ENCODE measurements at places on chromosomes 2 and 18.

DNA sequence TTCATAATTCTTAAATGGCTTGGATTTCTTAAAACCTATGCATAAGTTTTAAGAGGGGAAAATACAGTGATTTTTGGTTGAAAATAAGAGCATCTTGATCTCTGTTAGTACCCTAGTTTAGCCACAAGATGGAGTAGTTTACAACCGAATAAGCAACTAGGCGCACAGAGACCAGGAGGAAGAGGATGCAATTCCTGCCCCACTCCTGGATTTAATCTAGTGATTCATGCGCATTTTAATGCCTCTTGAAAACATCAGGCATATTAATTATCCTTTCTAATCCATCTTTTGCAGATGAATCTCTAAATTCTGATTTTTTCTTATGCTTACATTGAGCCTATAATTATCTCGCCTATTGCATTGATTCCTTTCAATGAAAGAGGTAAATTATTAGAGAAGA is 76.7 kb downstream of the MRPS9 start:
- no peak for DNase-seq

DNA sequence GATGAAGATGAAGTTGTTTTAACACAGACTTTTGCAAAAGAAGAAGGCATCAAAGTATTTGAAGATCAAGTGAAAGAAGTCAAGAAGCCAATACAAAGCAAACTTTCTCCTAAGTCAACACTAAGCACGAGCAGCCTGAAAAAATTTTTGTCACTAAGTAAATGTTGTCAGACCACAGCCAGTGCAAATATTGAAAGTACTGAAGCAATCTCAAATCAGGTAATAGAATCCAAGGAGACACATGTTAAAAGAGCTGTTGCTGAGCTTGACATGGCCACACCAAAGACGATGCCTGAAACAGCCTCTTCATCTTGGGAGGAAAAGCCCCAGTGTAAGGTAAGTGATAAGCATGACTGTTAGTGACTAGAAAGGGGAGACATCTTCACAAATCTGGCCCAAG is 75.1 kb downstream of the FSIP2 start:
- DNase-seq, result no peak

DNA sequence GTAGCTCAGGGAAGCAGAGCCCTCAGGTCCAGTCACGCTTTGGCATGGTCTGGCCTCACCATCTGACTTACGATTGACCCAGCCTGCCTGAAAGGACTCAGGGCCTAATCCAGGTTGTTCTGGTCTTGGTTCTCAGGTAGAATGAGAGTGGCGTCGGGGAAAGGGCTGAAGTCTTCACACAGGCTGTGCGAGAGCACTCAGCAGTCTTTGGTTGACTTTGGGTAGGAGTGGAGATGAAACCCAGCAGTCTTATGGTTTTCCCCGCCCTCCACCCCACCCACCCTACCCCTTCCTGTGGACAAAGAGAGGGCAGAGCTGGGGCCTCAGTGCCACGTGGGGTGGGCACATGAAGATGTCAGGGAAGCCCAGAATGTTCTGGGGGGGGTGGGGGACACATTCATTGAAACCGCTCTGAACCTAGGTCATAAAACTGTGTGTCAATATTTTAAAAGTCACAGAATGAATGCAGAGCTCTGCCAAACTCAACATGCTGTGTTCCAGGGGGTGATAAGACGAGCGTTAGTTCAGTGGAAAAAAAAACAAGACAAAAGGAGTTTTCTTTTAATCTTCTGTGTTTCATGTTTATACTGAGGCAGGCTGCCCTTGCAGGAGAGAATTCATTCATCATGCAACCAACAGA is 58.6 kb upstream of the ALPP start:
- no peak for DNase-seq

GRCh38 chr2:161426922-161427663 is 11.0 kb downstream of the TBR1 start:
- no peak for DNase-seq

DNA sequence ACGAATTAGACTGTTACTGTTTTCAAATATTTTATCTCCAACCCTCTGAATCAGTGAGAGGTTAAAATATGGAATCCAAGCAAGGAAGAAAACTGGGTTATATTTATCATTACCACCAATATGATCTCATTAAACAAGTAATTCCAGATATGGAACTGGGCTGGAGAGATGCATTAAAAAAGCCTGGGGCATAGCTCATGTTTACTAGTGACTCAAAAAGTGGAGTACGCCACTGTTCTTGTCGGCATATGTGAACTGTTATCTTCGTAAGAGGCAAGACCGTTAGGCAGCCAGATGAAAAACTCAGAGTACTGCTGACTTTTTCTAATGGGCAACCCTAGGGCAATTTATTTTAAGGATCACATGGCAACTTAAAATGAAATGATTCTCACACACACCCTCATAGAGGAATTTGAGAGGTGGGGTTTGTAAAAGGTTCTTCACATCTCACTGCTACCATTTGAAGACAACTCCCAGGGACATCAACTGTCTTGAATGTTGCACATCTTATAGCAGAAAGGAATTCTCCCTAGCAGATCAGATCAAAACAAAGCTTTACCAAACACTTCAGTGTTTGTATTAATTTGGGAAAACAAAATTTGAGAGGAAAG is 105.2 kb upstream of the TFCP2L1 start:
- no peak for DNase-seq

DNA sequence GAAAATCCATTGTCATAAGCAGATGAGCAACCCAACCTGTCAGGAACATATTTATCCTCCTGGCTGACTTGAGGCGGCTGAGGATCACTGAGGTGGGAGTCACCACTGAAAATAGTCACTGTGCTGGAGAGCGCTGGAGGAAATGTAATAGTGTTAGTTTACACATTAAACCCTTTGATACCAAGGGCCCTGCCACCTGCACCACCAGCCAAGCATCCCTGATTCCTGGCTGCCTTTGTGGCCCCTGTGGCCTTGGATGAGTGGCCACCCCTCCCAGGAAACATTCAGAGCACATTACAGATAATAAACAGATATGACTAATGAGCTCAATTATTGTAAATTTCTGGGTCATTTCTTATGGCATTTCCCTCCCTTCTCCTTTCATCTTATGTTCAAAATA is 105.9 kb downstream of the LYPD1 start:
- no peak for DNase-seq

DNA sequence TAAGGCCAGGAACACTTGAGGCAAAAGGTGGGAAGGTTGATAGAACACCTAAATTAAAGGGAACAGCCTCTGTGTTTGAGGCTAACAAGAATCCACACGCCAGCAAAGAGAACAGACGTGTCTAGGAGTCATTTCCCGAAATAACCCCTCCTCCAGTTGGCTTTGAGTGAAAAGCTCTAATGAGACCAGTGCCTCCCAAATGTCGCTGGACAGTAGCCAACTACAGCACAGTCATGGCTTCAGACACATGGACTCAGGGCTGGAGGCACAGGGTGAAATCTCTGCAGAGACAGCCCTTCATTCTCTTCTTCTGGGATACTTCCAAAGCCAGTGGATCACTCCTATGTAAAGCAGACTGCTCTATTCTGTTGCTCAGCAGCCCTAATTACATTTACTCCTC is 49.6 kb downstream of the SOWAHC start:
- peak; percentile 25 for DNase-seq

- no peak for DNase-seq
These were observed 440.8 kb upstream of the SALL3 start for GRCh38 chr18:78538669-78539440.

GRCh38 chr2:133193544-133194361 is 374.5 kb downstream of the NCKAP5 start:
- DNase-seq, result no peak

DNA sequence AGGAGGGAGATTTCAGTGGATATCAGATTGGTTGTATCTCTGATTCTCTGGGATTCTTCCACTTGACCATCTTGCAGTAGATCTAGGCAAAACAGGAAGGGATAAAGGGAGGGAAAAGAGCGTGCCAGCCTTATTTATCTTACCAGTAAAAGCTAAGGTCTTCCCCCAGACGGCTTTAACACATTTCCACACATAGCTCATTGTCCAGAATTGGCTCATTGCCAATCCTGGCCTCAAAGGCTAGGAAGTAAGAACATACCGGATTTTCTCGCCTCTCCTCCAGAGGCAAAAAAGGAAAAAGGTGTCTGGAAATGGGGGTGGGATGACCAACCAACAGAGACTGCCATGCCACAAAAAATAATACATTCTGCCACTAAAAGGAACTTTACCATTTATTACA is 411.6 kb upstream of the NRP2 start:
- no peak for DNase-seq

- DNase-seq, result no peak
These were observed 292.5 kb downstream of the MTX2 start for GRCh38 chr2:176561706-176562105.

DNA sequence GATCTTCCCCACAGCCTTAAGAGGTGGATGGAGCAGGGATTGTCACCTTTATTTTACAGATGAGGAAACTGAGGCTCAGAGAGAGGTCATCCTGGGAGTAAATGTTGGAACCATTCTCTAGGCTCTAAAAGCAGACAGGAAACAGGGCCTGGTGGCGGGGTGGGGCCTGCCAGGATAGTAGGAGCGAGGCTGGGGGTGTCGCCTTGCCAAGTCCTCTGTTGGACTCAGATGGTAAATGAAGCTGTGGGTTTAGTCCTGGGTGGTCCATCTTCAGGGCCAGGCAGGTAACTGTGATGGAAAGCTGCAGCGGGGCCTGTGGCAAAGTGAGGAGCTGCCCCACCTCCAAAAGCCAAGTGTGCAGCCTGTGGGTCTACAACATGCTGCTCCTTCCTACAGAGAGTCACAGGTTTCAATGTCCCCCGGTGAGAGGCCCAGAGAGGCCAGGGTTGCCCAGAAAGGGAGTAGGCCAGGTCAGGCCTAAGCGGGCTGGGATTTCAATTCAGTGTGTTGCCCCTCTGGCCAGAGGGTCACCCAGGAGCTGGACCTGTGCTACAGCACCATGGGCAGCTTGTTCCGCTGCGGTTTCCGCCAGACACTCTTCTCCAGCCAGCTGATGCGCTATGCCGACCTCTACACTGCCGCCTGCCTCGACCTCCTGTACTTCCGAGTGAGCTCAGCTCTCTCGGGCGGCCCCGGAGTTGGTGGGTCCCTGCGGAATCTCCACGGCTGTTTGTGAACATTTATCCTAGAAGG is 6.6 kb downstream of the NT5DC4 start:
- DNase-seq, result no peak

- DNase-seq, result no peak
These were observed 19.1 kb downstream of the FHL2 start for GRCh38 chr2:105379741-105380186.

- no peak for DNase-seq
These were observed 183.4 kb downstream of the NEDD4L start for GRCh38 chr18:58227361-58227930.

- DNase-seq, result no peak
These were observed 32.0 kb downstream of the NEDD4L start for GRCh38 chr18:58076052-58076451.

GRCh38 chr2:85735691-85736090 is 18.1 kb upstream of the ATOH8 start:
- no peak for DNase-seq

- DNase-seq, result no peak
These were observed 892.2 kb upstream of the ZEB2 start for GRCh38 chr2:145412155-145412554.

DNA sequence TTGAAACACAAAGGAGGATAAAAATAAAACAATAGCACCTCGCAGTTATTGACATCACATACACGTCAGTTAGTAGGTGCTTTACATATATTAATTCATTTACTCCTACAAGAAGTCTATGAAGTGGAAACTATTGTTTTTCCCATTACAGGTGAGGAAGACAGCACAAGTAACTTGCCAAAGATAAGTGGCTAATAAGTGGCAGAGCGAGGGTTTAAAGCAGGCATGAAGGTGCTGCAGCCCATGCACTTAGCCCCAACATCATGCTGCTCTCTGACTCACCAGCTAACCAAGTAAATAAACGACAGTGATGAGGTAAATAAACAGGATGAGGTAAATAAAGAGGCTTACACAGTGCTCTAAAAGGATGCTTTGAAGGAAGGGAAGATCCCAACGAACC is 498.6 kb upstream of the ZEB2 start:
- DNase-seq, result no peak

GRCh38 chr18:33720133-33720532 is 142.1 kb downstream of the ASXL3 start:
- DNase-seq, result no peak

- no peak for DNase-seq
These were observed 137.5 kb upstream of the RNF152 start for GRCh38 chr18:62030091-62030985.

GRCh38 chr2:86249579-86250391 is 50.5 kb downstream of the MRPL35 start:
- DNase-seq, result no peak

DNA sequence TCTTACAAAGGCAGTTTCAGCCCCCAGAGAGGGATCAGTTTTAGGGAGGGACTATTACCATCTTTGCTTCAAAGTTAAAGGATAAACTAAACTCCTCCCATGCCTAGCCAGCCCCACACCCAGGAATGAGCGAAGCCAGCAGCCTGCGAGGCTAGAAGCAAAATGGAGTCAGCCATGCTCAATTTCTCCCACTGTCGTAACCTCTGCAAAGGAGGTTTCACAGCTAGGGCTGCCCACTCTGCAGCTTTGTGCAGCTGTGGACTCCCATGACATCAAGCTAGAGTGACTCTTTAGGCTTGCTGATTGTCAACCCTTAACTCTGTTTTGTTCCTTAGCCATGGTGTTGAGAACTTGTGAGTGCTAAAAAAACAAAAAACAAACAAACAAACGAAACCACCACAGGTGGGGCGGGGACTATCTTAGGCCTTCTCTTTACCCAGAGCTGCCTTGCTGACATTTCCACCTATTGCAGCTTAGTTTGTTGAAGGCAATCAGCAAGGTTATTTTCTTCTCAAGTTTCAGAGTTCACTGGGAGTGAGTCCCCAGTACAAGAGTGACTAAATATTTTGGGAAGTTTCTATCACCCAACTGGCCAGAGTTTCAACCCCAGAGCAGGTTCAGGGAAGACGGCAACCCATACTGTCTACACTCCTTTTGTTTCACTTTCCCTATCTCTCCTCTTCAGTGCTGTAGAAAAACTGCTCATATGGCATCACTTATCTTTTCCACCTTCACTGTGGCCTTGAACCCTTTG is 592.1 kb downstream of the XIRP2 start:
- no peak for DNase-seq

GRCh38 chr2:223727562-223727961 is 109.8 kb downstream of the AP1S3 start:
- DNase-seq, result no peak

DNA sequence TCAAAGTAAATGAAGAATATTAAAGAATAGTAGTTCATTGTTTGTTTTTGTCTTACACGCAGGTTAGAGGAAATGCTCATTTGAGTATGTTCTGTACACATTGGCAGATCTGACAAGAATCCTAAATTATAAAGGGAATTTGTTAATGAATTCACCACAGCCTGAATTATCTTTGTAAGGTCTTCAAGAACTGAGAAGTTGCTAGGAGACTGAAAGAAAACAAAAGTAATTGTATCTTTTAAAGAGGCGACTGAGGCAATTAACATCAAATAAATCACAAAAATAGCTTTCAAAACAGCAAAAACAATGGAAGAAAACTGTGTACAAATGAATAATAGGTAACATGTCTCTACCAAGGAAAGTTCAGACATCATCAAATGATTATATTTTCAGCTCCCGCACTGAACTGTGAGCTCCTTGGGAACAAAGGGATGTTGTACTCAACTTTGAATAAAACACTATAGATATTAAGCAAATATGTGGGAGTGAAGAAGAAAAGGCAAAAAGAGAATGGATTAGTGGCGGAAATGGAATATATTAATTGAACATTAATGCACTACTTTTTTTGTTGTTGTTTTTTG is 51.7 kb upstream of the ATIC start:
- DNase-seq, result no peak

Measured in substantia nigra (tissue), 51 donors.